ENCODE measurements at places on chromosomes 6 and 20.

GRCh38 chr6:113184736-113185135 is 672.4 kb upstream of the MARCKS start:
- DNase-seq, result no peak

GRCh38 chr6:11275598-11275997 is 43.1 kb upstream of the NEDD9 start:
- no peak for DNase-seq

DNA sequence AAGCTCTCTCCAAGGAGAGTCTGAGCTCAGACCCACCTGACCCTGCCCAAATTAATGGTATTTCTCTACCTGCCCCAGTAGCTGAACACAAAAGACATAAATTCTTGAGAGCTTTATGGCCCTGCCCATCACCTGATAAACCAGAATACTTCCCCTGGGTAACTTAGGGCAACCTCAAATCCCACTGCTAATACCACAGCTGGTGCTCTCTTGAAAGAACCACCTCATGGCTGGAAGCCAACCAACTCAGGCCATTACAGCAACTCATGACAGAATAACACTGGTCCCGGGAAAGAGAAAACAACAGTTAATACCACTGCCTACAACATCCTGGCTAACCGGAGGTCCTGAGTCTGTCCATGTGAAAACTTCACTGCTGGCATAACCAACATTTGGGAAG is 328.6 kb downstream of the NKAIN2 start:
- no peak for DNase-seq

GRCh38 chr6:150667977-150668716 is 68.5 kb downstream of the PLEKHG1 start:
- DNase-seq, result no peak

- no peak for DNase-seq
Measured at GRCh38 chr6:38302081-38302480, 337.6 kb downstream of the BTBD9 start.

- no peak for DNase-seq
Measured at GRCh38 chr20:25544311-25544710, 41.0 kb downstream of the NINL start.

DNA sequence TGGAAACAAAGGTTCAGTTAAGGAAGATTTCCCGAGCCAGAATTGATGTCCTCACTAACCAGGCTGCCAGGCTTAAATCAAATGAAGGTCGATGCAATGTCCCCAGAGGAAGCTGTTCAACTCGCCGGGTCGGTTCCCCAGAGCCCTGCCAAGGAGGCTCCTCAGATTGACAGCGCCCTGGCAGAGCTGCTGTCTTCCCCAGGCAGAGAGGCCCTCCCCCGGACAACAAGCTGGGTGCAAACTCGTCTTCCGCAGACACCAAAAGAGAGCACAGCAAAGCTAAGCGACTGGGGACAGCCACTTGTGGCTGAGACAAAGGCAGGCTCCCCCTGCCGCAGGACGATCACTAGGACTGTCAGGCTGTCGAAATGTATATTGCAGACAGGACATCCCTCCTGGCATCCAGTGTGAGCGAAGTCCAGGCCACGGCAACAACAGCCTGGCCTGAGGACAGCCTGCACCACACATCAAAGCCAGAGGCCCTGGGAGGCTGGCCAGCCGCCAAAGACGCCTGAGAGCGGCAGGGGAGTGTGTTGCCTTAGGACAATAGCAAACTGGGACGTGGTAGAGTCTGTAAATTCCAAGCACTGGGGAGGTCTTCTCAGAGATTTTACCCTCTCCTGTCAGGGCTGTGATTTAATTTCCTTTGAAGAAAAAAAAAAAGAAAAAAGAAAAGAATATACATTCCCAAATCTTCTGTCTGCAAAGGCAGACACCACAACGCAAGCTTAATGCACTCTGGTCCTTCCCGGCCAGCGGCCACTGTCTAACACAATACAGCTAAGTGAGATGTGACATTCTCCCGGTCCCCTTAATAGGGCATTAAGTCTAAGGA is 99.1 kb downstream of the HIVEP2 start:
- peak; percentile 27 for DNase-seq

- DNase-seq, result no peak
Measured at GRCh38 chr6:109373331-109373730, 8.9 kb downstream of the CD164 start.

- DNase-seq, result no peak
Measured at GRCh38 chr6:137496368-137496767, 2.2 kb upstream of the OLIG3 start.

Data from WERI-Rb-1 (cell line).